ENCODE measurements at places on chromosomes 2 and 18.

DNA sequence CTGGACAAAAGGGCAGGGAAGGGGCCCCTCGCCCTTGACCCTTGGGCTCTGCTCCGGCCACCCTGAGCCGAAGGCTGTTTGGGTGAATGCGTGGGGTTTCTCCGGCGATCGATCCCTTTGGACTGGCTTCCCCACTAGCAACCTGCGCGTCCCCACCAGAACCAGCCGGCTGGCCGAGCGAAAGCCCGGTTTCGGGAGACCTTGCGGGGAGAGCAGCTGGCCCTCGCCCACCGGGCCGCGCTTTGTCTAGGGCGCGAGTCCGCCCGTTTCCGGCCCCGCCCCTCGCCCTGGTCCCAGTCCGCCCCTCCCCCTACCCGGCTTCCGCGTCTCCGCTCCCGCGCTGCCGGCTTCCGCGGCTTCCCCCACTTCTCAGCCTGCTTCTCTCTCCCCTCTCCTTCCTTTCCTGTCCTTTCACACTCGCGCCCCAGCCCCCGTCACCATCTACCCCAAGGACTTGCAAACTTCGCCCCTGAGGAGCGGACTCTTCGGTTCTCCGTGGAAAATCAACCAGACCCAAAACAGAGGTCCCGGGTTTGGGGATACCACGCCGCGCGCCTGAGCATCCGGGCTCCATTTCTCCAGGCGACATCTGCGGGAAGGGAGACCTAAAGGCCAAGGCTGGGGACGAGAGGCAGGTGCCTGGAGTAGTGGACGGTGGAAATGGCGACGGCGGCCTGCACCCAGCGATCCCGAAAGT, 48.0 kb upstream of the ATP6V1B1 start:
- no peak for DNase-seq

DNA sequence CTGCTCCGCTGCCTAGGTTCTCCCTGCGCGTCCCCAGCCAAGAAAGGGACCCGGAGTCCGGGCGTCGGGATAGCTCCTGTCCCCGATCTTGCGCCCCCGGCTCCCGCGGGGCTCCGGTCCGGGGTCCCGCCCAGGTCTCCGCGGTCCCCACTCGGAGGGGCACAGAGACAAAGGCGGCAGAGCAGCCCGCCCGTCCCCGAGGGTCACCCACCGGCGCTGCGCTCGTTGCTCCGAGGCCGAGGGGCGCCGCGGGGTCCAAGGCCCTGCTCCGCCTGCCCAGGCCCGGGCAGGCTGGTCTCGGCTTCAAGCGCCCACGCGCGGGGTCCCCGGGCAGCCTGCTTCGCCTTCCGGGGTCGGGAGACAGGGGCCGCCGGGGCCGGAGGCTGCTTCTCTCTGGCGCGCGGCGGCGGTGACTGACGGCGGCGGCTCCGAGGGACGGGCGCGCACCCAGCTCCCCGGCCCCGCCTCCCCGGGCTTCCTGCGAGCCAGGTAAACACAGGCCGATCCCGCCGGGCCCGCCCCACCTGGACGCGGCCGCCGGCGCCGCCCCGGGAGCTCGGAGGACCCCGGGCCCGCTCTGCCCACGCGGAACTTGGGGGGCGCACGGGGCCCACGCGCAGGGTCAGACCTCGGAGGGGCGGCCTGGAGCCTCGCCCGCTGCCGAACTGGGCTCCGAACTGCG, at the start of gene MBP:
Gene MBP, minus strand, starts transcription at position 415 of the 682 bp plus-strand sequence. CDS start 27,522 bp downstream, outside the sequence.
- no peak for DNase-seq

DNA sequence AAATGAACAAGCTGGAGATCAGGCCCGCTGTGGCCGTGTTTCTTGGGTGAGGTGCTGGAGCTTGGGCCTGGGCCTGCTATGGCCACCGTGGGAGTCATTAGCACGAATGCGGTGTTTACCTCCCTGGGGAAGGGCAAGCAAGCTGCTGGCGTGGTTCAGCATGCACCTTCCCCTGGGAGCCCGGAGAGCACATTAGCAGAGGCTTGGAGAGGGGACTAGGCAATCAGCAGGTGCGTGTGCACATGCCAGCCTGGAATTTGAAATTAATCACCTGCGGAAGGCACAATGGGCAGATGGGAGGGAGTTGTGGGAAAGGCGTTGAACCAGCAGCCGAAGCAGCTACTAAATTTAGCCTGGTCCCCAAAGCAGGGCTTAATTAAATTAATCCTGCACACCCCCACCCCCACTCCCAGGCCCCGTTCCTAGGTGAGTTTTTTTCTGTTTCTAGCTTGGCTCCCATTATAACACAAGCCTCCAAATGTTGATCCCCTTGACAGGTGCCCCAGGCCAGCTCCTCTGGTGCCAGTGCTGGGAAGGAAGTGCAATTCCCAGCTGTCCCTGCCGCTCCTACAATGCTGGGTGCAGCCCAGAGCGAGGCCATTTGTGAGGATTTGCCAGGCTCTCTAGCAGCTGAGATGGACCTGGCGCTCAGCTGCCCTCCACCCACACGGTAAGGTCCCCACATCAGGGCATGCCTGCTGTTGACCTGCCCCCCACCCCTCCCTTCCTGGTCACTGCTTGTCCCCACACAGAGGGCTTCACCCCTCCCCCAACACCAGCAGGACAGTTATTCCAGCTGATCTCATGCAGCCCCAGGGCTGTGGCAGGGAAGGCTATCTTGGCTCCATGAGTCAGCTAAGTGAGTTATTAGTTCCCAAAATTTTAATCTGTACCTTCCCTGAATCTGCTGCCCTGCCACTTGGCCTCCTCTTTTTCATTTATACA, 115.0 kb downstream of the ZBTB7C start:
- DNase-seq, result no peak

DNA sequence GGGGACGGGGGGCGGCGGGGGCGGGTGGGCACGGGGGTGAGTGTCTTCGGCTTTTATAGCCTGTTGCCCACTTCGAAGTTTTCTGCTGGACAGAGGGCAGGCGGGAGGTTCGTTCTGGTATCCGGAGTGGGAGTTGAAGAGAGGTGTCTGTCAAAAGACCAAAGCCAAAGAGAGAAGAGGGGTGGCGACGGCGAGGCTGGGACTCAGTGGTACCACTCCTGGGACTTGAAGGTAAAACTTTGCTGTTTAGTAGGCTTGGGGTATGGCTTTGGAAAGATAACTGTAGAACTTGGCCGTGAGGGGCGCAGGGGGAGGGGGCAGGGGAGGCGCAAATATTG, 215.8 kb upstream of the DTNA start:
- no peak for DNase-seq

GRCh38 chr18:77111449-77111848, 21.1 kb downstream of the MBP start:
- DNase-seq, result no peak

DNA sequence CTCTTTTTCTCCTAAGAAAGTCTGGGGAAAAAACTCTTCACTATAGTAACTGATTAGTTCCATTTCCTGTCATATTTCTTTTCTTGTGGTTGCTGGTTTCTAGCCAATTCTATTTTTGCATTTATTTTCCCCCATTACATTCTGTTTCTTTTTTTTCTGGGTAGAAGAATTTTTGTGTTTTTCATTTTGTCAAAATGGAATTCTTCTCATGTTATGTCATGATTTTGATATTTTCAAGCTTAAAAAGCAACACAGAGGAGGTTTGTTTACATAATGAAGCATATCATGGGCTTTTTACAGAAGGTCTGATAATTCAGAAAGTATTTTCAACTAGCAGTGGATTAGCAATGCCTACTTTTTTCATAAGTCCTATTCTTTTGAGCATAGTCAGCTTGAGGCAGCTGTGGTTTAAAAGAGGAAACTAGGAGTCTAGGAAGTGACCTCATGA, 102.0 kb downstream of the MAP2 start:
- no peak for DNase-seq

DNA sequence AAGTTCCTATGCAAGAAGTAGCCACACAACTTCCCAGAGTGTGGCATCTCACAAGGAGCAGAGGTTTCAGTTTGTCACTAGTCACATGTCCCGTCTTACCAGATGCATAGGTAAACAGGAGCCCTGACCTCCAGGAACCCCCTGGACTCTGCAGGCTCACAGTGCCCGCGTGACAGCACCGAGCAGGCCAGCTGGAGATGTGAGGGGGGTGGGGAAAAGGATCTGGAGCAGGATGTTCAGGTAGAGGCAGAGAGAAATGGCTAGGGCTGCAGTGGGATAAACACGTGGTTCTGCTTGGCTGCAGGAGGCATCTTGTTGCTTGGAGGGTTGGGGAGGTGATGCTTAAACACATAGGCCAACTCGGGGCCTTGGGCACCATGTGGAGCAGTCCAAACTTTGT, 54.2 kb downstream of the IMPA2 start:
- DNase-seq, result no peak

GRCh38 chr2:101349893-101350662, 37.2 kb downstream of the CREG2 start:
- no peak for DNase-seq

GRCh38 chr2:96656540-96656939, 14.0 kb downstream of the FER1L5 start:
- DNase-seq, result no peak

DNA sequence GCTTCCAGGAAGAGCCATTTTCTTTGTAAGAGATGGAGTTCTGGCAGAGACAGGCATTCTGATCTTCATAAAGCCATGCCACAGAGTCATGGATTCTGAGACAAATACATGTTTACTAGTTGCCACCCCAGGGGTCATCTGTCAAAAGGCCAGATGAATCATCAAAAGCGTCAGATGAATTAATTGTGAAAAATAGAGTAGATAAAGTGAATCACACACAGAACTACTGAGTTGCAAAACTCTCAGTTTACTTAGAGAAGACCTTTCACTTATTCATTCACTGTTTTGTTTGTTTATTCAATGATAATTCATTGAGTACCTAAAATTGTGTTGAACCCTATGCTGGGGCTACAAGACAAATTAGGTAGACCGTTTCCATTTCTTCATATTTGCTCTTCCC, 157.7 kb upstream of the SERPINE2 start:
- no peak for DNase-seq

GRCh38 chr2:108932736-108933332, 56.2 kb downstream of the EDAR start:
- peak; percentile 60 for DNase-seq

DNA sequence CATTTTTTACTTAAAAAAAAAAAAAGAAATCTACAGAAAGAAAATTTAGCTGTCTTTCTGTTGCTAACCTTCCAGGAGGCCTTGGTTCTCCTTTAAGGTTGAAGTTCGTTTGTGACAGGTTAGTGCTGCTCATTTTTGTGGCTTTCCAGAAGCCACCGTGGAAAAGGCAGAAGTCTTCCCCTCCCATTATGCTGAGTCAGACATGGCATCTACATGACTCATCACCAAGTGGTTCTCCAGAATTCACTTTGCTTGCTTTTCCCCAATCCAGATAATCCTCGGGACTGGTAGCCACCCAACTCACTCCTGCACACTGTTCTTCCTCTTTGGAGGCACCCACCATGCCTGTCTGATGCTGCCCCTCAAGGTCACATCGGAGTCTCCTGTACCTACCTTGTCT, 228.7 kb downstream of the PIK3C3 start:
- no peak for DNase-seq

- DNase-seq, result peak; percentile 13
Observed at GRCh38 chr2:147937744-147938349, 82.7 kb downstream of the ORC4 start.

- peak; percentile 70 for DNase-seq
Observed at GRCh38 chr2:227450926-227451654, 20.9 kb upstream of the AGFG1 start.

- DNase-seq, result no peak
Observed at GRCh38 chr2:165897726-165898125, 55.9 kb downstream of the TTC21B start.

- DNase-seq, result peak; percentile 16
Observed at GRCh38 chr2:128026448-128027277, 1.2 kb downstream of the SAP130 start.

DNA sequence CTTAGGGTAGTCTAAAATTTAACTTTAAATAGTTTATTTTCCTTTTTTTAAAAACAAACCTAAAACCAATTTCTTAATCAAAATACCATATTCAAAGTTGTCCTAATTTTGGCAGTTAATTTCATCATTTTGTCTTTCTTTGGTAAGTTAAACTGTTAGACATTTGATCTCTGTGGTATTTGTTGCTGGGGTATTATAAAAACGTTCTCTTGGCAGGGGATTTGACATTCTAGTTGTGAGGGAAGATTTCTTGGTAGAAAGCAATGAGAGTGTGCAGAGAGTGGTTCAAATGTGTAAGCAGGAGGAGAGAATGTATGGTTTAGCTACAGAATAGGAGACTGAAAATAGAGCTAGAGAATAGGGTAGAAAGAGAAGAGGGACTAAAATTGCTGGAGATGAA, 14.6 kb downstream of the GULP1 start:
- DNase-seq, result no peak

DNA sequence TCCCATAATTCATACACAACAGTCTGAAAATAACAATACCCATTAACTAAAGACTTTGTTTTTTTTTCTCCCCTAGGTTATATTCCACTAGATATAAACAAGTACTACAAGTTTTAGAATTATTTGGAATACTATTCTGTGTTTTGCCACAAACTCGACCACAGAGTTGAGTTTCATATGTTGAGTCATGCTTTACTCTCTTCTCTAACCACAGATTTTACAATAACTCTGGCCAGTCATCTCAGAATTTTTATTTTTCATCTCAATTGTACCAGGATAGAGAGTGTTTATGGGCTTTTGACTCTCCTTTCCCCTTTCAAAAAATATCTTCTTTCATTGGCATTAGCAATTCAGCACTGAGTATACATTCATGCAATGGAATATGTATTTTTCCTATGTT, 348.7 kb upstream of the GALNT5 start:
- no peak for DNase-seq

- no peak for DNase-seq
Observed at GRCh38 chr2:25822190-25823117, 55.8 kb downstream of the ASXL2 start.

DNA sequence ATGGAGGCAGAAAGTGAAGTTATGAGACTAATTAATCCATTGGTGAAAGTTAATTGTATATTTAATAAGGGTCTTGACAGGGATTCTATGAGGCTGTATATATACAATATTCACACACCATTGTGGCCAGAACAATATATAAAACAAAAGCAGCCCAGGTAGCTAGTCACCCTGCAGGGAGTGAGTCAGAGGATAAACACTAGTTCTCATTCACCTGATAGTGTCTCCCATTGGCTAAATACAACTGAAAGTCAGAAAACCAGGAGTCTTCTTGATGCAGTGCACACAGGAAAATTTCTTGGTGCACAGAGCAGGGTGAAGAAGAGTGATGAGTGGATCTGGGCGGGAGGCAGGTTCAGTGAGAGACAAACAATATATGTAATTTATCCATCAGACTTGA, 465.2 kb downstream of the ERBB4 start:
- DNase-seq, result no peak

GRCh38 chr2:159998961-159999360, 63.5 kb downstream of the PLA2R1 start:
- DNase-seq, result no peak

- DNase-seq, result no peak
Observed at GRCh38 chr2:240209493-240209892, 69.0 kb upstream of the OTOS start.
